ENCODE measurements at places on chromosomes 6 and 20.

- DNase-seq: no peak
Measured at GRCh38 chr20:12371990-12372389, 454.3 kb downstream of the BTBD3 start.

DNA sequence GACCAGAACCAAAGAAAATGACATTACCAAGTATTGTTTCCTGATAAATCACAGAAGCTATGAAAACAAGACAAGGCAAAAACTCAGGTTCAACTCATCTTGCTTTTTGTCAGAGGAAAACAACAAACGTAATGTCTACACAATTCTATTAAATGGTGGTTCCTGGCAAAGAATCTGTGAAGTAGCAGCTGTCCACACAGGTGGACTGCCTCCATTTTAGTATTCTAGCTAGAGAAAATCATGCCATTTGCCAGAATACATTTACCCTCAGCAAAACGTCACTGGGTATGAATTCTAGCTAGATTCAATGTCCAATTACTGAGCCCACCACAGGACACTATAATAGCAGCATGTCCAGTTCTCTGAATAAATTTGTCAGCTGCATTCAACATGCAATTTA, 125.4 kb downstream of the ADGRB3 start:
- no peak for DNase-seq

DNA sequence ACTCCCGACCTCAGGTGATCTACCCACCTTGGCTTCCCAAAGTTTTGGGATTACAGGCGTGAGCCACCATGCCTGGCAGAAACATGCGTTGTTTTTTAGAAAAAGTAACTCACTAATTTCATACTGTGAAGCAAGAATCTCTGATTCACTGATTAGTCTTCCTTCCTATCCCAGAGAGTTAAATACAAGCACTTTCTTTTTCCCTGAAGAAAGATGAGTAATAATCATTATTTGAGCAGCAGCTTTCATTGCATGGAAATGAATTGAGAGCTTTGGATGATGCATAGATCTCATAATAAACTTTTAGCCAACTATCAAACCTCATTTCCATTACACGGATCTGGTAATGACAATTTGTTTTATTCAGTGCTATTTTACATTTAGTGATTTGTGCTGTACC, 892.5 kb upstream of the EYS start:
- DNase-seq: no peak

DNA sequence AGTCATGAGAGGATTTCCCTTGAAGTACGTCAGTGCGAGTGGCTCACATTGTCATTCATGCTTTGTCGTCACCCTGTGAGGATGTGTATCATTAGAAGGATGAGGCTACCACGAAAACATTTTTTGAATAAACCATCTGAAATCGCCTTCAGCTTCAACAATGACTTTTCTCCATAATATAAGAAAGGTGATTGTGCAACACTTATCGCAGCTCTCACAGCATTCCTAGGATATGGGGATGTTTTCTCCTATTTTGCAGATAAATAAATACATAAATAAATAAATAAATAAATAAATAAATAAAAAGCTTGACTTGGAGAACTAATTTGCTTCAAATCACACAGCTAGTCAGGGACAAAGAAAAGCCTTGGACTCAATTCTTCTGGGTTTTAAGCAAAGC, 326.5 kb downstream of the FOXA2 start:
- no peak for DNase-seq

- DNase-seq: no peak
Measured at GRCh38 chr6:15885624-15886023, 222.8 kb upstream of the DTNBP1 start.

DNA sequence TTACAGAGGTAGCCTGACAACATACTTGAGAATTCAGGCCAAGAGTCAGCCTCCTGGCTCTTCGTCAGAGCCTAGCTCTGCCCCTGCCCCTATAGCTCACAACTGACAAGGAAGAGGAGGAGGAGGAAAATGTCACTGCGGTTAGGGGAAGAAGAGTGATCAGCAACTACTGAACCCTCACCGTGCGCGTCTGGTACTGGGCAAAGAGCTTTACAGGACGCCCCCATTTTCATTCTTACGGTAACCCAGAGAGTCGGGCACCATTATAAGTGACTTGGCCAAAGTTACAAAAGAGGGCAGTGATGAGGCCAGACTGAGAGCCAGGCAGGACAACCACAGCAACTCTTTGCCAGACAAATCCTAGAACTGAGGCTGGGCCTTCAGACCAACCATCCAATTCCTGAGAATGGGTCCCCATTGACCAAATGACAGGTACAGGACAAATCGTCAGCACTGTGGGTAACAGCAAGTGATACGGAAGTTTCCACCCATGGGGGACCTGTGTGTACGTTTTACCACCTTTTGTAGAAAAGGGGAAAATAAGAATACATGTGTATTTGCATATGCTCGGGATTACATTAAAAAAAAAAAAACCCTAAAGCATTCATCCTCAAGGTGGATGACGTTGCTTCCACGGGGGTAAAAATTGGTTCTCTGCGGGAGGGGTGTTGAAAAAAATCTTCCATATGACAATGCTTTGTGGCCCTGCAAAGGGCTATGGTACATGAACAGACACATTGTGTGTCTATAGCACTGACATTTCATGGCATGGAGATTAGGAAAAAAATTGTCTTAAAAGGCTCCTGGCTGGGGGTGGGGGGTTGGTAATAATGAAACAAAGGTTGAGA, 118.0 kb downstream of the NFATC2 start:
- DNase-seq: no peak

GRCh38 chr20:54011346-54011745, 59.0 kb downstream of the BCAS1 start:
- DNase-seq: no peak

All from activated naive CD8-positive, alpha-beta T cell treated with anti-CD3 and anti-CD28 coated beads, Interleukin-2, amount 10 ng/mL, durations not matched to agents 7 days and 5 days (primary cell).